Bronchus fibroblast of lung (primary cell): ENCODE measurements at places on chromosomes 6 and 20. TPM values are rescaled to one million over a fixed set of nuclear protein-coding genes. Genes with fewer than 3 reads are reported as not detected.

TBCC gene
- total RNA-seq: 30.3 and 34.3 TPM in 2 replicates

NKAIN4 gene
- total RNA-seq: not detected in 2 replicates

HTR1E gene
- not detected in 2 replicates for total RNA-seq

CFAP206 gene
- 0.15 and 0.17 TPM in 2 replicates for total RNA-seq

EEF1A2 gene
- 0.30 and 0.67 TPM in 2 replicates for total RNA-seq

IPCEF1 gene
- total RNA-seq: under 0.01 TPM in 1 of 2 replicates, not detected in the other

ULBP1 gene
- total RNA-seq: 3.6 and 4.0 TPM in 2 replicates

THEMIS gene
- under 0.01 TPM in 1 of 2 replicates, not detected in the other for total RNA-seq

SEL1L2 gene
- not detected in 2 replicates for total RNA-seq

CTCFL gene
- not detected in 2 replicates for total RNA-seq

TSPO2 gene
- not detected in 2 replicates for total RNA-seq

BPIFB2 gene
- total RNA-seq: not detected in 2 replicates

KCNS1 gene
- 0.30 and 0.34 TPM in 2 replicates for total RNA-seq

PNPLA1 gene
- not detected in 2 replicates for total RNA-seq

SMPDL3A gene
- 4.2 and 5.0 TPM in 2 replicates for total RNA-seq

GPR6 gene
- not detected in 2 replicates for total RNA-seq
